ENCODE measurements at places on chromosomes 7 and 10.

- DNase-seq, result no peak
These were observed 76.4 kb downstream of the GOLGA7B start for GRCh38 chr10:97926055-97926454.

DNA sequence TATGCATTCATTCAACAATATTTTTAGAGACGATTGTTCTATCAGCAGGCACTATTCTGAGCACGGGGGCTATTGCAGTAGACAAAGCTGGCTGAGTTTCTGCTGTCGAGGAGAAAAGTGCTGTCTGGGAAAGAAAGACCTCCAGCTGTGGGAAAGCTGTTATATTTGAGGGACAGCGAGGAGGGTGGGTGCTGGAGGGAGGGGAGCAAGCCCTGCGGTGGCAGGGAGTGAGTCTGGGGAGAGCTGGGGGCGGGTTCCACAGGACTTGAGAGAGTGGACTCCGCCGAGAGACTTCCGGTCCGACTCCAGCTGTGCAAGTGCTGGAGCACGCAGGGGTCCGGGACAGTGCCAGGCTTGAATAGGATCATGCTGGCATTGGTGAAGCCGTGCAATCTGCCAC lies 602.1 kb upstream of the FOXK1 start:
- no peak for DNase-seq

DNA sequence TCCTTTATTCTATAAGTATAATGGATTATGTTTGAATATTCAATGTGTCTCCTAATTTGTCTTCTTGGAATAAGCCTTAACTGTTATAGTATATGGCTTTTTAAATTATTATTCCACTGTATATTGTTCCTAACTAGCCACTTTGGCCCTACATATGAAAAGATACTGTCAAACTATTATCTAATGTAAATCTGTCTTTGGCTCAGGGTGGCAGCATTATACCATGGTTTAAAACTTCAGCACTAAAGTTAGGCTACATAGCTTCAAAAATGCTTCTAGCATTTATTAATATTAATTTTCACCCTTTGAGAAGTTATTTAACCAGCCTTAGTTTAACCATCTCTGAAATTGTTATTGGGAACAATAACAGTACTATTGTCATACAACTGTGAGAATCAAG lies 543.1 kb upstream of the MBL2 start:
- no peak for DNase-seq

DNA sequence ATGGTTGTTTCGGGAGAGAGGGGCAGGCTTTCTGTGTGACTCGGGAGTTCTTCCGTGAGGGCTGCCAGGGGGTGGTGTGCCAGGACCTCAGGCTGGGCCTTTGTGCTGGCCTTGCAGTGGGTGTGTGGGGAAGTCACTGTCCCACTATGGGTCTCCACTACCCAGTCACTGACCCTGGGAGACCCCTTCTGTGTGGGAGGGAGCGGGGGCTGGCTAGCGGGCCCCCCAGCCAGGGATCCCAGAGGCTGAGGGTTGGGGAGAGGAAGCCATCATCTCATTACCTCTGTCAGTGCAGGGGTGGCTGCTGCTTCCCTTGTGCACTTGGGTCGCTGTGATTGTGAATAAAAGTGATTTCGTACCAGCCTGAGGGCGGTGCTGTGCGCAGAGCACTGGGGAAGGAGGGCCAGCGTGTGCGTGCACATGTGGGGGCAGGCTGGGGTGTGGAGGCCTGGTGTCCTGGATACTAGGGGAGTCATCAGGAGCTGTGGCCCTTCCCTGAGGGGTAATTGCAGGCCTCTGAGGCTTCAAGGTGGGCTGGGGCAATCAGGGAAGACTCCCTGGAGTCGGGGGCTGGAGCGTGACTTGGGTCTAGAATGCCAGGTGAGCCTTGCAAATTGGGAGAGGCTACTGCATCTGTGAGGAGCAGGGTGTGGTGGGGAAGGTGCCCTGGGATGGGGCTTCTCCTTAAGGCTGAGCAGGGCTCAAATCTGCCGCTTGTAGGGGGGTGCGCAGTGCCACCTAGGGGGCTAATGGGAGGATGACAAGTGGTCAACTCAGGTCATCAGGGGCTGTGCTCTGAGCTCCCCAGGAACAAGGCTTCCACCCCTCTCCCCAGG lies 98.9 kb downstream of the NEURL1 start:
- DNase-seq, result no peak

DNA sequence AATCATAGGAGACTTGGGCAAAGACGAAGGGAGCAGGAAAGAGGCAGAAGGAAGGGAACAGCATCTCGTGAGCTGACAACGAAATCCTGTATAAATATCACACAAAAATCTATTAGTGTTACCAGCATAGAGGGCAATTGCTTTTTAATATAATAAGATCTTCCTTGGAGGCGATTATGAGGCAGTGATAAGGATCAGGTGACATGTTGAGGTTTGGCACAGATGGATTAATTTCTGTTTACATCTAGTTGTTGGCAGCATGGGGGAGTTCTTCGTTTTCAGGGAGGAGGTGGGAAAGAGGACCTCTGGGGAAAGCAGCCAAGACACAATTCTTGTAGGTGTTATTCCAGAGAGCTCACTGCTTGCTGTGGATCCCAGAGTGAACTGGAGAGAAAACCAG lies 163.8 kb downstream of the PLXNA4 start:
- no peak for DNase-seq

GRCh38 chr7:50069613-50070012 lies 23.4 kb downstream of the ZPBP start:
- no peak for DNase-seq

DNA sequence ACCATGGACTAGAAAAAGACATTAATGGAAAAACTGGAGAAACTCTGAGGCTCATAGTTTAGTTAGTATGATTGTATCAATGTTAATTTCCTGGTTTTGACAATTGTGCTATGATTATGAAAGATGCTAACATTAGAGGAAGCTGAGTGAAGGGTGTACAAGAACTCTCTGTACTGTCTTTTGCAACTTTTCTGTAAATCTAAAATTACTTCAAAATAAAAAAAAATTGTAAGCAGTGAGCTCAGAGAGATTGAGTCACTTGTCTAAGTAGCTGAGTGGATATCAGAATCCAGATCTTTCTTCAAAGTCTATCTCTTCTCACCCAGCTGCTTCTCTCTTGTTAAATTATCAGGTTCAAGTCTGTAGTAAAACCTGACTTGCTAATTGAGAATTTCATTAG lies 181.1 kb downstream of the PLCE1 start:
- DNase-seq, result no peak

- DNase-seq, result no peak
These were observed 732 bp downstream of the FAM53B start for GRCh38 chr10:124743191-124744101.

GRCh38 chr7:64639267-64640001 lies 26.5 kb upstream of the ZNF107 start:
- DNase-seq, result no peak

- no peak for DNase-seq
These were observed 6.7 kb upstream of the ZNF33B start for GRCh38 chr10:42645103-42645502.

DNA sequence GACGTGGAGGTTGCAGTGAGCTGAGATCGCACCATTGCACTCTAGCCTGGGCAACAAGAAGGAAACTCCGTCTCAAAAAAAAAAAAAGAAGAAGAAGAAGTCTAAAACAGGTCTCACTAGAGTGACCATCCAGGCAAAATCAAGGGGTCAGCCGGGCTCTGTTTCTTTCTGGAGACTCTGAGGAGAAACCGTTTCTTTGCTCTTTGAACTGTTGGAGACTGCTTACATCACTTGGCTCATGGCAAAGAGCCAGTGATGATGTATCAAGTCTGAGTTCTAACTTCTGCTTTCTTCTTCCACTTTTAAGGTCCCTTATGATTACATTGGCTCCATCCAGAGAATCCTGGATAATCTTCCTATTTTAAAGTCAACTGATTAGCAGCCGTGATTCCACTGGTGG lies 306.8 kb downstream of the WDR11 start:
- DNase-seq, result no peak
